NCI-H510A (cell line): ENCODE measurements at places on chromosomes 12 and 14.

- no peak for DNase-seq
Measured at GRCh38 chr12:40662366-40662765, 29.9 kb upstream of the CNTN1 start.

- DNase-seq, result no peak
Measured at GRCh38 chr12:31227401-31227981, 98.5 kb downstream of the SINHCAF start.

DNA sequence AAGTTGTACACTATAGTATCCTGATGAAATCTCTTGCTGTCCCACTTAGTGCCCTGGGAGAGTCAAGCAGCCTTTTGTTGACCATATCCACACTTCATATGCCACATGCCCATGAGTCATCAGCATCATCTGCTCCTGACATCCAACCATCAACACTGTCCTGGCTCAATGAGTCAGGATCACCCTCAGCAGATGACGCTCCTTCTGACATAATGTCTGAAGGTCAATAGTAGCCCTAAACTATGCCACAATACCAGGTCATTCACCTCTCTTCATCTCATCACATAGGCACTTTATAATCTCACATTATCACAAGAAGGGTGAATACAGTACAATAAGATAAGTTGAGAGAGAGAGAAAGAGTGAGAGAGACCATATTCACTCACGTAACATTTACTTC is 369.0 kb upstream of the FAR2 start:
- no peak for DNase-seq

GRCh38 chr12:51959211-51959610 is 7.7 kb downstream of the ACVR1B start:
- no peak for DNase-seq

DNA sequence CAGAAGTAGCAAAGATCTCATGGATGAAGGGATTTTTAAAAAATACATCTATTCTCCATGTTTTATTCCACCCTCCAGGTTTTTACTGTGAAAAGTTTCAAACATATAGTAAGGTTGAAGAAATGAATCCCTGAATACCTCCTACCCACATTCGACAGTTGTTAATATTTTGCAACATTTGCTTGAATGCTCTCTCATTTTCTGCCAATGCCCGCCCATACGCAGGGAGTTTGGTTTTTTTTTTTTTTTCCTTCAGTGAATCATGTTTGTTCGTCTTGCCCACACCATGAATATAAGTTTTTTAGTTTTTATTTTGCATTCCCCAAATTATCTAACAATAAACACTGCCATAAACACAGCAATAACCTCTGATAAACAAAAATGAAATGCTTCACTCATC is 82.9 kb downstream of the MAP1LC3B2 start:
- no peak for DNase-seq

DNA sequence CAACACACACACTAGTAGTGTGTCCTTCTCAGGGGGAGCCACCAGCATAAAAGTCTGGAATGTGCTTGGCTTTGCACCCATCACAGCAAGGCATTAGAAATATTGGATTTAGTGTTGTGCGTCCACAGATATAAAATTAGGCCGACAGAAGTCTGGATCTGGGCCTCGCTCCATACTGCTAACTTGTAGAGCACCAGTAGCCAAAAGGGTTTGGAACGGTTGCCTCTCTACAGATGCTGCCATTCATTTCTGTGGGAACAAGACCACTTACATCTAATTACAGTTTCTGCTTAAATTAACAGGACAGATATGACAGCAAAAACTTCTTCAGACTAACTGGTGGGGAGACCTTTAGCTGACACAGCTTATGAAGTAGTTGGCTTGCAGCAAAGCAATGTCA is 94.2 kb downstream of the EXOC5 start:
- DNase-seq, result no peak

DNA sequence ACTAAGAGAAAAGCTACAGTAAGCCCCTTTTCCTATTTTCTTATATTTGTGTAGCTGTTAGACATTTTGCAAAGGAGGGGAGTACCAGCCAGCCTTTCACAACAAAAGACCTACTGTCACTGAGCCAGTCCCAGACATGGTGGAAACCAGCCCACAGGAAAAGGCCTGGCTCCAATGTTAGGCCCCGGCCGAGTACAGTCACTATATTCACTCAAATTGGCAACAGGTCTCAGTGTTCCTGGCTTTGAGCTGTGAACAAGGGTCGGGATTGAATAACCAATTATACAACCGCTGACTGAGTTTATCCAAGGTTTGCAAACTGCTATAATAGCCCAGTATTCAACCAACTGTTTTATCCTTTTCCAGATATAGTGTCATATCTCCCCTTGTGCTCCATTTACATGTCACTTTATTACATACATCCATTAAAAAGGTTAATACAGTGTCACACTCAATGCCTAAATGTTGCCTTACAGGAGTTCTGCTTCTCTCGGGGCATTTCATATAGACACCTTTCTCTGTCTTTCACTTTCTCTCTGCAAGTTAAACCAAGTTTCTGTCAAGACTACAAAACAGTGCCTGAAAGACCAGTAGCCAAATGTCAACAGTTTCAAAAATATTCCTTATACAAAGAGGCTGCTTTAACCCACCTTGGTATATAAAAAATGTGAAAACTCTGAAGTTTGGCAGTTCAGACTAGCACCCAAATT is 178.1 kb downstream of the SOX5 start:
- DNase-seq, result no peak

DNA sequence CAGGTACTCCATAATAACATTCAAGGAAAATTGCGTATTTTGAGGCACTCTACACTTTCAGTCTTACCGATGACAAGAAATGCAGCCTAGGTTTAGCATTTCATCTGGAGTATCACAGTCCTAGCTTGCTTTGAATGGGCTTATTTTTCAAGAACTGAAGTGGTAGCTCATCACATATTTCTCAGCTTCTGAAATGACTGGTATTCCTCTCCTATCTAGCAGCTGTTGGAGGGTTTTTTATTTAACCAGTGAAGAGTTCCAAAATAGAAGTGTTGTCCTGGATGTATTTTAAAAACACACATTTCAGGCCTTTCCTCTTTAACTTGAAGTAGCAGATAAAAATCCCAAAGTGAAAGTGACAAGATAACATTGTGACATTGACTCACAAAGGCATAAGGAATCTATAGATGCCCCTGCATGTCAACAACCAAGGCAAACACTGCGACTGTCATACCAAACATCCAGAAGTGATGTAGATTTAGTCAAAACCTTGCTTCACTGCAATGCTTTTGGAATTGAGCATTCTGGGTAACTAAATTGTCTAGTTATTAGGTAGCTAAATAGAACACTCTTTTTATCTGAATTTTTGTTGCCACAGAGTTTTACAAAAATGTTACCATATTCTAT is 182.2 kb upstream of the FBXO33 start:
- no peak for DNase-seq

DNA sequence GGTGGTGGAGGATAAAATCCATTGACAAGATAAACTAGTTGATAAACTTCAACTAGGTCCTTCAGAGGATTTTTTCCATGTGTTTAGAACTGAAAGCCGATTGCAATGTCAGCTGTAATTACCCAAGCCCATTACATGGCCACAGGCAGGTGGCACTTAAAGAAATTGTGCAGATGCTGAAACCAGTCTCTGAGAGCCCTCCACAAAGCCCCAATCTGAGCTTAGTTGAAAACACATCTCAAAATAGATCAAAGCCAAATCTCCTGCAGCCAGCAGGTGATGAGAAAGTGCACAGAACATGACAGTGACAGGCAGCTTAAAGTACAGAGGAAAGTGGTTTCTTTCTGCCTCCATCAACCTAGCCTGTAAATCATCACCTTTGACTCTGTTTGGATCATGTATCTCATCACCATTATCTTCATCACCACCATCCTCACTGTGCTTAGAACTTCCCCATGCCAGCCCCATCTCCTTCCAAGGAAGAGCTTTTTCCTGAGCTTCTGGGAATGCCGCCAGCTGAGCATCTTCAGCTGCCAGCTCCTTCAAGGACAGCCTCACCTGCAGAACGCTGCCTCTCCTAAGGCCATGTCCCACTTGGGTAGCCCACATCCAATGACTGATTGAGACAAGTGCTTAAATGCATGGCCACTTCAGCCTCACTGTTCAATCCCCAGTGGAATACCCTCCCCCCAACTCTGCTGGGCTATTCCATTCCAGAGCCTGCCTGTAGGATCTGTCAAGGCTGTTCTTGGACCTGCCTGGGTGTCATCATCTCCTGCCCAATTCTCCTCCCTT is 219.5 kb upstream of the TMEM132C start:
- peak; percentile 74 for DNase-seq

DNA sequence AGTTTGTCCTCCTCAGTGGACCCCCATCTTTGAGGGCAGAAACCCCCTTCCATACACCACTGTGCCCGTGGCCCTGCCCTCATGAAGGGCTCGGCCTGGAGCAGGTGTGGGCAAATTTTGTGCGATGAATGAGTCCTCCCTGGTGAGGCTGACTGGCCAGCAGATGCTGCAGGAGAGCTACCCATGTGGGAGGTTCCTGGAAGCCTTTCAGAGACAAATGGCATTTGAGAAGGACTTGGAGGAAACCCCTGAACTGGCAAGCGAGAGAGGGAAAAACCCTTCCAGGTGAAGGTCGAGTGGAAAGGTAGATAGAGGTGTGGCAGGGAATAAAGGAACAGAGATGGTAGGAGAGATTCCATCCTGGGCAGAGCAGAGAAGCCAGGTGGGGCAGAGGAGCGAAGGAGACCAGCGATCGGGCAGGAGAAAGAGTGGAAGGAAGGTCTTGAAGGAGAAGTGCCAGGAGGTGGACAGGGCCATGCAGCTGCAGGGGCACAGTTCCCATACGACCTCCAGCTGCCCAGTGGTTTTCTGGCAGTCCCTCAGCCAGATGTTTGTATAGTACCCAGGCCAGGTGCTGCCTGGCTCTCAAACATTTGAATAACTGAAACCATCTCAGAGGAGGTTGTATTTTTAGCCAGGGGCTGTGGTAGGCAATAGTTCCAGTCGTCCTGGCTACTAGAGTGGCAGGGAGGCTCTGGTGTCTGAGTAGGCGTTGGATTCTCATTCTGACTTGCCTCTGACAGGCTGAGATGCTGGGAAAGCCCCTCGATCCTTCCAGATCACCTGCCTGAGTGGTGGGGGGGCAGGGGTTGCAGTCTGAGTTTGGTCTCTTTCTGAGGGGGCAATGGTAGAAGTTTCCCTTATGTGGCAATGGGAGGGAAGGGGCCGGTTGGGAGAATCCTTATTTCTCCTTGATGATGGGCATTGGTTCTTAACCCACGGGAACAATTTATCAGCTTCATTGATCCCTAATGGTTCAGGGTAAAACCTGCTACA is 40.1 kb downstream of the FBXL14 start:
- DNase-seq, result no peak
